ENCODE measurements at places on chromosomes 6 and 20.

DNA sequence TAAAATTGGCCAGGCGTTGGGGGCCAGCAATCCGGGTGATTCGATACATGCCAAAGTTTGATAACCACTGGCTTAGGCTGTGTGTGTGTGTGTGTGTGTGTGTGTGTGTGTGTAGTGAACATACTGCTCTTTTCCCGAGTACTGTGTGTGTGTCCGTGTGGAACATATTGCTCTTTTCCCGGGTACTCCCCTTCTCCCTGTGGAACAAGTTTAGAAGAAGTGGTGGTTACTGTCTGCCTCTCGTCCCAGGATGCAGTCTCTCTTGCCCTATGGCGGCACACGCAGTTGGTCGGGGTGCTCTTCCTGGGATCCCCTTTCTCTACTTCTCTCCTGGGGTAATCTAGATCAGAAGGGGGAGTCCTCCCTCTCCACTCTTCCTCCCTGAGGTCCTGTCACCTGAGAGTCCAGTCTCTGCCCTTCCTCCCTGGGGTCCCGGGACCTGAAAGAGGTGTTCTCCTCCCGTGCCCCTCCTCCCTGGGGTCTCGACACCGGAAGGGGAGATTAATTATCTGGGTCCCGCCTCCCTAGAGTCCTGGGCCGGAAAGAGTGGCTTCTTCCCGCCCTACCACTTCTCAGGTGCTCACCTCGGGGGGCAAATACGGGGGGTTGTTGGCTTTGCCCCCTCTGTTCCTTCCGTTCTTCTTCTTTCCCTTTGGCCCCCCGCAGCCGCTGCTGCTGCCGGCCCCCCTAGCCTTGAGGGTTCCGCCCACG is 516 bp downstream of the GTPBP2 start:
- peak; percentile 20 for DNase-seq

GRCh38 chr6:121526282-121526681 is 90.8 kb downstream of the GJA1 start:
- DNase-seq = no peak

DNA sequence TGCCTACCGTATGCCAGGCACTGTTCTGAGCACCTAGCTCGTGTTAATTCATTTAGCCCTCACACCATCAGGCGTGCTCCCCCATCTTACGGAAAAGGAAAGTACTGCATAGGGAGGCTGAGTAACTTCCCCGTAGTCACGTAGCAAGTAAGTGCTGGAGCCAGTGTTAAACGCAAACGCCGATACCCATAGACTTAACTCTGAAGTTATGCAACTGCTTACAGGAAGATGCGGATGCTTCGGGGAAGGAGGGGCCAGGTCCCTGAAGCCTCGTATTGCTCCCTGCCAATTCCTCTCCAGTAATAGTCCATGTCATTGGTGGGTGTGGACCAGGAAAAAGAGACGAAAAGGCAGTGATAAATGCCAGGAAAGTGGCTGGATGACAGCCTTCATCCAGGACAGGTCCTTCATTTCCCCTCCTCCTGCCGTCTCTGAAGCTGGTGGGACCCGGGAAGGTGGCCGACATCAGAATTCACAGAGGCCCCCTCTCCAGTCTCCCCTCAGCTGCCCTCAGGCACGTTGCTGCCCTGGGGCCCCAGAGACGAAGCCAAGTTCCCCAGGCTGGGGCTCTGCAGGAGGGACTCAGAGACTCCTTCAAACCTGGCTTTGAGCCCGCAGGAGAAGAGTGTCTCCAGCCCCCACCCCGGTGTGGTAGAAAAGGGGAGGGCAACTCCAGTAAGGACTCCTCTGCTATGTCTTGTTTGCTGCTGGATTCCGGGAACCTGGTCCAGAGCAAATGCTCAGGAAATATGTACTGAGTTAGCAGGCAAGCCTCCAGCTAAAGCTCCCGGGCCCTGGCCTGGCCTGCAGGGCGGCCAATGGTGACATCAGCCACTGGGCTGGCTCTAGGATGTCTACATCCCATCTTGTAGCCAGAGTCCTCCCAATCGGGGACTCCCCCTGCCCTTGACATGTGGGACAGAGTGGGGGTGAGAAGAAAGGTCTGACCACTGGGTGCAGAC is 37.8 kb downstream of the RAB44 start:
- DNase-seq = peak; percentile 49

GRCh38 chr6:135658481-135658880 is 160.9 kb upstream of the AHI1 start:
- no peak for DNase-seq

GRCh38 chr20:17678295-17678694 is 3.7 kb downstream of the RRBP1 start:
- DNase-seq = no peak

DNA sequence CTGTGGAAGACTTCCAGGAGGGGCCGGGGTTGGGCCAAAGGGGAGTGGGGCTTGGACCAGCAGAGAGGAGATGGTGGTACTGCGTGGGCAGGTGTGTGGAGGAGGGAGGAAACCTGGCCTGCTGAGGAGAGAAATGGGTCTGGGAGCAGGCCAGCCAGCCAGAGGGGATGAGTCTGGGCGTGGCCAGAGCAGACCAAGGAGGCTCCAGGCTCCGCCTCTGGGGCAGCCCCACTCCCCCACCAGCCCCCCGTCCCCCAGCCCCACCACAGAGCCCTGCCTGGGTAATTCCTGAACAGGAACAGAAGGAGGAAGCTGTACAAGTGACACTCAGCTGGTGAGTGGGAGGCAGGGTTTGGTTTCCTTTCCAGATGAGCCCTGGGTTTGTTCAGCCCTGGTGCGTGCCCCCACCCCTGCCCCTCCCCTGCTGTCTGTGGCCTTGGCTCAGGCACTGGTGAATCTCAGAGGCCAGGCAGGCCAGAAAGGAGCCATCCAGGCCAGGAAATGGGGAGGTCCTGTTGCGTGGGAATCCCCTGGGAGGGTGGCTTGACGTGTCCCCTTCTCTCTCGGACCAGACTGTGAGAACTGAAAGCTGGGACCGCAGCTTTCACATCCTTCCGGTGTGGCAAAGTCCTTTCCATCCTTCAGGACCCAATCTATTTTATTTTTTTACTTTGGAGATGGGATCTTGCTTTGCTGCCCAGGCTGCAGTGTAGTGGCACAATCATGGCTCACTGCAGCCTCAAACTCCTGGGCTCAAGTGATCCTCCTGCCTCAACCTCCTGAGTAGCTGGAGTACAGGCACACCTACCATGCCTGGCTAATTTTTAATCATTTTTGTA is 9.4 kb upstream of the SRC start:
- no peak for DNase-seq

- DNase-seq = no peak
These were observed 14.0 kb downstream of the MBOAT1 start for GRCh38 chr6:20198156-20198774.

DNA sequence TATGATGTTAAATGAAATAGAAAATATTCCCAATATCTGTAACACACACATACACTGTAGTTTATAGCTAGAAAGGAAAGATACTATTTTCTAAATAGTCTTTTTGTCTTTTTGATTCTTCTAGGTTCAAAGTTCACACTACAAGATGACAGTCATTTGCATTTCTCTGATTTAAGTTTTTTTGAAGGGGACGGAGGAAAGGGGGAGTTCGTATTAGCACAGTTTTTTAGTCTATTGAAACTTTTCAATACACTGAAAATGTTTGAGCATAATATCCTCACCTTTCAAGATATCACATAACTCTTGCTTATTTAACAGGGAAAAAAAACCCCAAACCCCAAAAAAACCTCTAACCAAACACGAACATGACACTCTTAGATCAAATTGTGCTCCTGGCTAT is 68.1 kb downstream of the BMP2 start:
- DNase-seq = no peak

DNA sequence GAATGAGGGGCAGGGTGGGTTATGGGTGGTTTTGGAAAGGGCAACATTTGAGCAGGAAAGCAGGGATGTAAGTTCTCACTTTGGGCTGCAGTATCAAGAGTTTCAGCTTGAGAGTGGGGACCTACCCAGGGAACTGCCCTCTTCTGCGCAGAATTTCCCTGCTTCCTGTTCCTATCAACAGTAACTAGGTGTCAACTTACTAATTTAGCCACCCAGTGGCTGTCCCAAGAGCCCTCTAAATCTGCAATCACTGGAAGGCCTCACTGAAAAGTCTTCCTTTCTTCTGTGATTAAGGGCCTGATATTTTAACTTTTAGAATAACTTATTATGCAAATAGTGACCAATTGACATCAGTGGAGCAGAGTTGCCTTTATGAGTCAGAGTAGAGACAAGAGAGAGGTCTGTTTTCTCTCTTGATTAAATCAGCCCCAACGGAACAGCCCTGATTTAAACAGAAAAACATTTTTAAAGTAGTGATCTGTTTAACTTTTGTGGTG is 118.2 kb upstream of the RIPOR2 start:
- no peak for DNase-seq

GRCh38 chr20:10315138-10315537 is 96.5 kb downstream of the SNAP25 start:
- no peak for DNase-seq

- DNase-seq = peak; percentile 18
These were observed 5.6 kb downstream of the SRSF3 start for GRCh38 chr6:36599791-36600209.

DNA sequence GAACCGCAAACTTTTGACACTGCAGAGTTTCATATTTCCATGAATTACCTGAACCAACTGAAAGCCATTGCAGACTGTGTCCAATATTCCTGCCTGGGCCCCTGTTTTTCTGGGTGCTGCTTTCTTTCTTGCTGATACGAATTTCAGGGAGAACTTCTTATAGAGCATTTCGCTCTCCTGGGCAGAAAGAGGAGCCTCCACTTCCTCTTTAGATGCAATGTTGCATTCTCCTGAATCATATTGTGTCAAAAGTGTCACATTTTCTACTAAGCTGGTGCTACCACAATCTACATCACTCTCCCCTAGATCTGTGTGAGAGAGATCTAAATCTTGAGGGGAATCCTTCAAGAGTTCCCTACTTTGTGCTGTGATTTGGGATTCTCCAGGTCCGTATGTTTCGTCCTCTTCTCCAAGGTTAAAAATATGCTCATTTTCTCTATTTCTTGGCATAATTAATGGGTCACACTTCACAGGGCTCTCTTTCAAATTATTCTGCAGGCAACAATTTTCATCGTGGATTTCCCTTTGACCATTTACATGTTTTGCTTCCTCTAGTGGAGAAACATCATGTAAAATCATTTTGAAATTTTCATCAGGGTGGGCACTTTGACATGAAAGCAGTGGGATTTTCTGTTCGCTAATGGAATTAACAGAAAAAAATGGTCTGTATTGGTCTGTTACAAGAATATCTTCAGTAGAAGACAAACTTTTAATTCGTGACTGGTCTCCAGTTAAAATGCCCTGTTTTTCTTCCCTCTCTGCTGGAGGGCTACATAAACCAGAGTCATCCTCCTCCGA is 102.3 kb downstream of the DST start:
- DNase-seq = no peak

GRCh38 chr6:14038467-14039437 is 78.8 kb upstream of the CD83 start:
- DNase-seq = no peak

GRCh38 chr20:57651881-57652605 is 31.8 kb upstream of the ZBP1 start:
- DNase-seq = no peak

DNA sequence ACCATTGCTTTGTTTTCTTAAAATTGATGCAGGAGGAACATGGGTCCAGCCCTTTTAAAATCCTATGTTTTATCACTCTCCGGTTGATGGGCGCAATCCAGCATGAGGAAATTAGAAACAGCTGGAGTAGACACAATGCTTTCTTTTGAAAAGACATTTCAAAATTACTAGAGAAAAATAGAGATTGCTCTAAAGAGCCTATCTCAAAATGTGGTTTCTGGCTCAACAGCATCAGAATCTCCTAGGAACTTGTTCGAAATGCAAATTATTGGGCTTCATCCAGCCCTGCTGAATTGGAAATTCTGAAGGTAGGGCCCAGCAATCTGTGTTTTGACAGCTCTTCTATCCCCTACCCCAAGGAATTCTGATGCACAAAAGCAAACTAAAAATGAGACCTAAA is 190.8 kb upstream of the BMP2 start:
- DNase-seq = no peak

DNA sequence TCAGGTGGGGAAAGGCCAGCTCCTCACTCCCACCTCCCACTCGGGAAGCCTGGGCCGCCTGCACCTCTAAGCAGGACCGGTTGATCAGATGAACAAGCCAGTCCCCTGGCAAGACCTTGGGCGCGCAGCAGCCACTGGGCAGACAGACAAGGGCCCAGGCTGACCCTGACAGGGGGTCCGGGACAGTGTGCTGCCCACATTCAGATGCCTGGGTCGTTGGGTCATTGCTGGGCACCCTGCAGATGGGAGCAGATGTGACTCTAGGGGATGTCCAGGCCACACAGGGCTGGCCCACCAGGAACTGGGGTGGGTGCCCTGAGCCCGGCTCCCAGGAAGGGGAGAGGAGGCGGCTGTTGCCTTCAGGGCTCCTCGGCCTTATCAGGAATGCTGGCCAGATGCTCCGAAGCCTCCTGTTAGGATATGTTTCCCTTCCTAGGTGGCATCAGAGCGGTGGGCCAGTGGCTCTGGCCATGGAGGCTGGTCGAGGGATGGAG is 17.3 kb upstream of the FRMD1 start:
- no peak for DNase-seq

GRCh38 chr20:20624914-20625313 is 87.5 kb downstream of the RALGAPA2 start:
- no peak for DNase-seq

DNA sequence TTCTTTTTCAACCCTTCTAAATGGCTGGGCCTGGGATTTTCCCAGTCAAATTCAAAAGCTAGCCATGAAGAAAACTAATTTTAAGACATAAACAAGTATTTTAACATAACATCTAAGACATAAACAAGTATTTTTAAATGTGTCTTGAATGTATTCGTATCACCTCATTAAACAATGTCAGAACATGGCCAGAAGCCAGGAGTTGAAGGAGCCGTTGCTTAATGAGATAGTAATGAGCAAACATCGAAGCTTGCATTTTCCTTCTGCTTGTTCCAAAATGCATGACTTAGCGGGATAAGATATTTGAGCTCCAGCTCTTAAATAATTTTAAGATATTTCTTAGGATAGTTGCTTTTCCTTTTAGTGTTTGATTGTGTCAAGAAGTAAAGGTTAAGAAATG is 4.2 kb upstream of the RNF182 start:
- no peak for DNase-seq

DNA sequence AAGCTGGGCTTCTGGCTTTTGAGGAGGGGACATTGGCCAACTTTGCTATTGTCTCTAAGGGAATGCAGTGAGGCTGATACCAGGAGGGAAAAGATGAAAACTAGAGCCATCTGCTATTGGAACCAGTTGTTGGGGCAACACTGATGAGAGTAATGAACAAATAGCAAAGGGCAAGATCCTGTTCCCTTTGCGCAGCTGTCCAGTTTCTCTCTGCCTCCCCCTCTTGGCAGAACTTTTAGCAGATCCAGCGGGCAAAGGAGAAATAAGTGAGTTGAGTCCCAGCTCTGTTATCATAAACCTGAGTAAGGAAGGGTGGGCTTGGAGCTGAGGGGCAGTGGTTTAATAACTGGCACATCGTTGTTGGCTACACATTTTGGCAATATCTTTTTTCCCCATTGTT is 126.8 kb downstream of the AKAP7 start:
- no peak for DNase-seq

GRCh38 chr6:97222903-97223302 is 60.1 kb downstream of the MMS22L start:
- DNase-seq = no peak
